Muscle of leg (tissue), 16 donors: ENCODE measurements at places on chromosomes 7 and 10. TPM values are rescaled to one million over a fixed set of nuclear protein-coding genes. Genes with fewer than 3 reads are reported as not detected.

DNA sequence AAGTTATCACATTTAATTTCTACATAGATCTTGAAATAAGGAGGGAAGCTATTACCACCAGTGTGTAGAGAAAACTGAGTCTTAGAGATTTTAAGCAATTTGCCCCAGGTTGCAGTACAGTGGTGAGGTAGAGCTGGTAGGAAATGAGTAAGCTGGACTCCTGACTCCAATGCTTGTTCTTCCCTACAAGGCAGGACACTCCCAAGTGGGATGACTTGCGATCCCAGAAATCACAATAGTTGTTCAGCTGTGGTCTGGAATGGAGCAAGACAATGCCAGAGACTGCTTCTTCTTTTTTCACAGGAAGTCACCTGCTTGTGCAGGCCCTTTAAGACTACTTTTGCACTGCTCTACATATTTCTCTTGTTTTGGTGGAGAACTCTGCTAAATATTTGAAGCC, 327.2 kb upstream of the BMPER start:
- peak; percentile 32 for DNase-seq

The GIMAP8 gene
- 4.9 TPM for total RNA-seq

DNA sequence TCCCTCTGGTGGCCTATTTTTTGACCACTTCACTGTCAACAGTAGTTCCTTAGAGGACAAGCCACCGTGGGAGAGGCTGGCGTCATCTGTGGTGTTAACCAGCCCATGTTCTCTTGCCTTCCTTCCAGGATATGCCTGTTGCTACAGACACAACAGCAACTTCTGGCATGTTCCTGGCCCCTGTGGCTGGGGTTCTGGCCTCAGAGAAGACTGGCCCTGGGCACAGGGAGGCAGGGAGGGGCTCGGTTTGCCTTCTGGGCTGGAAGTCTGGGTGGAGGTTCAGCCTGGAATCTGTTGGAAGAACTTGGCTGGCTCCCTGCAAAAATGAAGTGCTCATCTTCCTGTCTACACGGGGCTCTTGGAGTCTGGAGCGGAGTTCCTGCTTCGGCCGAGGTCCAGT, 25.7 kb downstream of the GOLGA7B start:
- no peak for DNase-seq

GRCh38 chr7:113142385-113143119, 24.2 kb upstream of the SMIM30 start:
- DNase-seq = no peak

The DNAH11 gene
- 0.13 TPM for total RNA-seq

GRCh38 chr7:128259131-128260061, 18.3 kb downstream of the LEP start:
- peak; percentile 32 for DNase-seq

The LIPF gene
- not detected for total RNA-seq

GRCh38 chr7:101547916-101548661, 81.0 kb downstream of the MYL10 start:
- no peak for DNase-seq

- DNase-seq = no peak
These were observed 15.4 kb downstream of the SEC24C start for GRCh38 chr10:73759512-73760115.

DNA sequence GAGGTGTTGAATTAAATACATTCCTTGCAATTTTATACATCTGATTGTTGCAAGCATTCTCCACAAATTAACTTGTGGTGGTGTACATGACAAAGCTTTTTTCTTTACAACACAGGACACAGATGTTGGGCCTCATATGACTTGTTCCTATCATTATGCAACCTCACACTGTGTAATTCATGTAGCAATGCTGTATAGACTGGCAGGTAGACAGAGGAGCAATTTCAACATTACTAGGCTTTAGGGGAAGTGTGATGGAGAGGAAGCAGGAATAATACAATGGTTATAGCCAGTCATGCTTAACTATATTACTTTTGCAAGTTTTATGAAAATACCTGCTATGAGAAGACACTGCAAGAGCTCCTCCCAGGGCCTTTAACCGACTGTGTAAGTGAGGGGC, 832.1 kb downstream of the CNTNAP2 start:
- DNase-seq = no peak

DNA sequence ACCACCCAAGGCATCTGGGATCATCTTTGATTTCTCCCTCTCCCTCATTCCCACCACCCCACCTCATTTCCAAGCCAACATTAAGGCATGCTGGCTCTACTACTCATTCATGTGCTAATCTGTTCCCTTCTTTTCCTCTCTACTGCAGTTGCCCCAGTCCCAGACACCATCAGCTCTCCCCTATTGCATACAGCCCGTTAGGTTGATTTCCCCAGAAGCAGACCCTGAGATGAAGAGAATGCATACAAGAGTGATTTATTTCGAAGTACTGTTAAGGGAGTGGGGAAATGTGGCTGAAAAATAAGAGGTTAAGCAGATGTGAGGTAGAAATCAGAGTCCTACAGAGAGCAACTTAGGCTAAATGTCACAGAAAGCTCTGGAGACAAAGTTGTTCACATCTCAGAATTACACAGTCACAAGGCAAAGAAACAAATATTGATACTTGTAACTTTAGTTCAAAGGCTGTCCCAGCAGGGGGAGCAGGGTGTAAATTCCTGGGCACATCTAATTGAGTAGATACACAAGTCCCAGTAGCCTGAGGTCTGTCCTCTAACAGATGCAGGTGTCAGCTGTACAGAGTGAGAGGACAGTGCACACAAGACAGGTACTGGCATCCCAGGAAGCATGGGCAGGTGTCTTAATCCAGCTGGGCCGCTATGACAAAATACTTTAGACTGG, 20.9 kb downstream of the AKR1D1 start:
- DNase-seq = peak; percentile 24

The FAM3C gene
- total RNA-seq = 53.4 TPM

DNA sequence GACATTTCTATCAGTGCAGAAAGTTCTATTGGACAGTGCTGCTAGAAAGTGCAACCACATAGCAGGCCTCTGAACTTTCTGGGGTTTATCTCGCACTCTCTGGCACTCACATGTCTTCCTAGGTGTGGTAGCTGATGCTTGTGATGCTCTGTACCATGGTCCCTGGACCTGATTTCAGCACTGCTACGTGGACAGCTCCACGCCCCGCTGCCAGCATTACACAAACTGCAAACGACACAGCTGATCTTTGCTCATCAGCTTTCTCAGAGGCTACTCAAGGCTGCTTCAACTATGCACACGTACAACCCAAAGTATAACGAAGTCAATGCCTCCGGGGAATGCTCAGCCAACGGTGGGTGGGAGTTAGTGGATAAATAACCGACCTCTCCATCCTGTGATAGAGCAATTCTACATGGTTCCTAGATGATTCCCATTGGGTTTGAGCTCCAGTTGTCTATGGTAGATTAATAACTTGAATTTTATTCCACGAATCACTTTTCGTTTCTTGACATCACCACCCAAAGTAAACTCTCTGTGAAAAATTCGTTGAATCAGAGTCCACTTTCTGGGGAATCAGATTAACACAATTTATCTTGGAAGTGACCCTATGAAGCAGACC, 302.5 kb downstream of the ACTR3B start:
- DNase-seq = peak; percentile 26

GRCh38 chr7:81062755-81063154, 143.9 kb upstream of the SEMA3C start:
- peak; percentile 87 for DNase-seq

The SOSTDC1 gene
- total RNA-seq = 19.8 TPM

GRCh38 chr10:77006836-77007511, 630.6 kb downstream of the KCNMA1 start:
- DNase-seq = no peak

The FAM13C gene
- 22.8 TPM for total RNA-seq

DNA sequence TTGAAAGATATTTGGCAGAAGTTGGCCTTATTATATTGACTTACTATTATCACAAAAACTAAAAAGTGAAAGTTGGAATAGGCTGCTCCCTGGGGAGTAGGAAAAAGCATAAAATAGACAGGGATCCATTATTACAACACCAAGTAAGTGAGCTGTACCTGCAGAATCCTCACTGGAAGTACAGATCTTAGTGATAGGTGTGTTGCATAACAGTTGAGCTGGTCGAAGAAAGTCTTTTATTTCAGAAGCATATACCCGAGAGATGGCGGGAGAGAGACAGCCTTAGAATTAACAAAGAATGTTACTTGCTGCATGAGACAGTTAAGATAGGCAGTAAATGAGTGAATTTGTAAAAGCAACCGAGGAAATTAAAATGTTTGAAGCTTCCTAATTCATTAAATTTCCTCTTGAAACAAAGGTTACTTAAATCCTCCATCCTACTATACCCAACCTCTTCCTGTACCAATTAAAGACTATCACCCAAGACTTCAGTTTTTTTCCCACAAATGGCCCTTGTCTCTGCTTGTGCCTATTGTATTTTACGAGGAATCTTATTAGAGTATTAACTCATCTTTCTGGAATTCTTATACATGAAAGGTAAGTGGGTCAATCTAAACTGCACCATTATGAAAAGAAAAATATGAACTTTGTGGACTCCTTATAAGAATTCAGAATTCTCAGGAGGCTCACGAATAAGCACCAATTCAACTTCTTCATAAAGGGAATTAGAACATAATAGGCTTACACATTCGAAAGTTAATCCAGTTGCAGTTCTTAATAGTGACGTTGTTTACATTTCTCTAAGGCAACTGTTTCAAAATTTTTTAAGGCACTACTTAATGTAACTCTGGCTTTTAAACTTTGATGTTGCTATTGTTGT, 56.2 kb downstream of the CREM start:
- DNase-seq = no peak

The INA gene
- 0.13 TPM for total RNA-seq

The BET1 gene
- total RNA-seq = 29.1 TPM

The CYP26C1 gene
- total RNA-seq = 0.09 TPM

GRCh38 chr10:31875608-31876007, 53.0 kb downstream of the ARHGAP12 start:
- no peak for DNase-seq

DNA sequence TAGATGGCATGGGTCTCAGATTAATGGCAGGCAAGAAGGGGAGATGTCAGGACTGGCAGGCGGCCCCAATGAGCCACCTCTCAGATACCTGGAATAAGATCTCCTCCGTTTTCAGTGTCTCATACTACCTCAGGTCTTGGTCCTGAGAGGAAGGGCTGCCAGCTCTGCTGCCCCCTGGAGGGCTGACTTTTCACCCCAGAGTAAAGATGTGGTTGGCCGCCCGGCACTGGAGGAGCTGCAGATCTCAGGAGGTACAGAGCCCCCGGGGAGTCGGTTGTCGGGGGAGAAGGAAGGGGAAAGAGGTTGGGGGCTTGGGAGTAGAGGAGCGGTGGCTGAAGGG, 642 bp upstream of the COL13A1 start:
- DNase-seq = peak; percentile 41

The OR13A1 gene
- total RNA-seq = not detected

DNA sequence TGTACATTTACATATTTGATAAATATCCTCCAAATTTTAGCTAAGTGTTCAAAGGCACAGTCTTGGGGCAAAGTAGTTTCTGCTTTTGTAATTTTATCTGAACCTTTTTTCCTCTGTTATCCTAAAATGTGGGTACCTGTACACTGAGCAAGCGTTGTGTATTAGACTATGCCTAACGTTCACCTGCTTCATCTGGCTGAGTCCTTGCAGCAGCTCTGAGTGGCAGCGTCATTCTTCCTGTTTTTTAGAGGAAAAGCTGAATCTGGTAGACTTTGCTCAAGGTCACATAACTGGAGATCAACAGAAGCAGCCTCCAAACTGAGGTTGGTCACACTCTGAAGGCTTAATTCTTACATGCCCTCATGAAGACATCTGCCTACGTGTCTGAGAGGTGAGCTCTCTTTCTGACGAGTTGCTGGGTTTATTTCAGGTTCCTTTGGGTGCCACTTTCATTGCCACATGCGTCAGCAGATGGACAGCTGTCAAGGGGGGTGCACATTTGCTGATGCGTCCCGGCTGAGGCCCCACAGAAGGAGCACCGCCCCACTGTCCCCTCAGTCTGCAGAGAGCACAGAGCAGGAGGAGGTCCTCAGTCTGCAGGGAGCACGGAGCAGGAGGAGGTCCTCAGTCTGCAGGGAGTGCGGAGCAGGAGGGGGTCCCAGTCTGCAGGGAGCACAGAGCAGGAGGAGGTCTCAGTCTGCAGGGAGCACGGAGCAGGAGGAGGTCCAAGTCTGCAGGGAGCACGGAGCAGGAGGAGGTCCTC, 406.5 kb upstream of the SHH start:
- DNase-seq = no peak

GRCh38 chr7:136399385-136399784, 422.2 kb upstream of the MTPN start:
- DNase-seq = no peak

The CYP2C19 gene
- not detected for total RNA-seq

The CCL26 gene
- 0.84 TPM for total RNA-seq

DNA sequence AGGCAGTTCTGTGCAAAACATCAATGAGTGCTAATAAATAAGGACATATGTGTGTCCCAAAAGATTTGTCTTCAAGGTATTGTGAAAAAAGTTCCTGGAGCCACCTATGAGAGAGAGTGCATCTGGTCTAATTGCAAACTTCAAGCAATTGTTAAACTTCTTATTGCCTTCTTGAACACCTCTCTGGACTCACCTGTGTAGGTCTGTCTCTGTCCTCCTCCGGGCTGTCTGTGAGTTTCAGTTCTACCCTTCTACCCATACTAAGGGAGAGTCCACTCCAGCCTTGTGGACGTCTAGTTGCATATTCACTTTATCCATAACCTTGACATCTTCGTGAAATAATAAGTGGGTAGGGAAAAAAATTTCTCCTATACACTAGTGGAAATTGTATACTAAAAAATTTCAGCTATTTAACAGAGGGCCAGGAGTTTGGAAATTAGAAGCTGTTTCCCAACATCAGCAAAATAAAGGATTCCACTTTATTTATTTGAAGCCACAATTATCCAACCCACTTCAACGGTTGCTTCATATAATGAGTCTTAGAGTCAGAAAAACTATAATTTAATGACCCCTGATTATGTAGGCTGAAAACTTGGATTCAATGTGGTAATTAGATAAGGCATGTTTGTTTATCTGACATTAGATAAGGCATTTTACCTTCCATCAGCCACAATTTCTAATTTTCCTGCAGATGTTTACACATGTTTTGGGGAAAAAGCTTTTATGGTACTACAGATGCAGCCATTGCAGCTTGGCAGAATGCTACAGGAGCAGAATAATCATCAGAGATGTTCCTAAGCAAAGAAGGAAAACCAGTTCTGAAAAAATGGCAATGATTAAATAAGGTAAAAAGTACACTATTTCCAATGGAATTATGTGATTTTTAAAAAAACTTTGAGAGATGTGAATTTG, 150.8 kb upstream of the FAM3C start:
- DNase-seq = no peak

DNA sequence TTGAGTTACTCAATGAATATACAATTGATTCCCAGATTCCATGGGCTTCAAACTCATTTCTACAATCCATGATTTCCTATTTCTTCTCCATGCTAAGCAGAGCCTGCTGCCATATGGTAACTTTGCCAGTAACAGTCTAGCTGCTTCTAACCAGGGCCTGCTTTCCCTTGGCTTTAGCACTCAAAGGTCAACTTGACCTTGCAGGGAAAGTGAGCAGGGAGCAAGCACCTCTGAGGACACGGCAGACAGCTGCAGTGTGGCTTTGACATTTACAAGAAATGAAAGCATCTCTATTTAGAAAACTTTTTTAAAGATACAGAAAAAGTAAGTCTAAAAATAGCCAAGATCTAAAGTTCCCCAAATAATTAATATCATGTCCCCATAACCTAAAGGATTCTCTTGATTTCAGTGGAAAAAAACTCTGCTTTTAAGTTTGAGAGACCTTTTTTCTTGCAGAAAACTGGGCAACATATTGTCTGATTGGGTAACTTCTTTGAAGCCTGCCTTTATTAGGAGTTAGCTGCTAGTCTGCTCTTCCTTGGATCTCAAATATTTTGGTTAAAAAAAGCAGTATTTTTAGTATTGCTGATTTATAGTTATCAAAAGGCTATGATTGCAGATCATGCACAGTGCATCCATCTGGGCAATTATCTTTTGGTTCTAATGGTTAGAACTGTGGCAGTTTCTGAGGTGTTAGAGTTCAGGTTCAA, 257.9 kb downstream of the AHR start:
- no peak for DNase-seq
